Pancreas (tissue), 10 donors: ENCODE measurements at places on chromosomes 6 and 20. TPM values are rescaled to one million over a fixed set of nuclear protein-coding genes. Genes with fewer than 3 reads are reported as not detected.

Gene USP49
- 0.98 TPM for total RNA-seq

Gene METTL24
- 4.4 TPM for total RNA-seq

Gene IL20RA
- 8.9 TPM for total RNA-seq

Gene TXLNB
- 0.04 TPM for total RNA-seq

Gene TSPO2
- not detected for total RNA-seq

Gene FAM217A
- 1.3 TPM for total RNA-seq

Gene CRISP1
- not detected for total RNA-seq

Gene GSTA3
- not detected for total RNA-seq

Gene SEMG1
- total RNA-seq = not detected

Gene LRP11
- 13.6 TPM for total RNA-seq

Gene SPAG4
- 32.7 TPM for total RNA-seq

Gene BPIFB4
- total RNA-seq = not detected

Gene COL21A1
- 1.8 TPM for total RNA-seq

DNA sequence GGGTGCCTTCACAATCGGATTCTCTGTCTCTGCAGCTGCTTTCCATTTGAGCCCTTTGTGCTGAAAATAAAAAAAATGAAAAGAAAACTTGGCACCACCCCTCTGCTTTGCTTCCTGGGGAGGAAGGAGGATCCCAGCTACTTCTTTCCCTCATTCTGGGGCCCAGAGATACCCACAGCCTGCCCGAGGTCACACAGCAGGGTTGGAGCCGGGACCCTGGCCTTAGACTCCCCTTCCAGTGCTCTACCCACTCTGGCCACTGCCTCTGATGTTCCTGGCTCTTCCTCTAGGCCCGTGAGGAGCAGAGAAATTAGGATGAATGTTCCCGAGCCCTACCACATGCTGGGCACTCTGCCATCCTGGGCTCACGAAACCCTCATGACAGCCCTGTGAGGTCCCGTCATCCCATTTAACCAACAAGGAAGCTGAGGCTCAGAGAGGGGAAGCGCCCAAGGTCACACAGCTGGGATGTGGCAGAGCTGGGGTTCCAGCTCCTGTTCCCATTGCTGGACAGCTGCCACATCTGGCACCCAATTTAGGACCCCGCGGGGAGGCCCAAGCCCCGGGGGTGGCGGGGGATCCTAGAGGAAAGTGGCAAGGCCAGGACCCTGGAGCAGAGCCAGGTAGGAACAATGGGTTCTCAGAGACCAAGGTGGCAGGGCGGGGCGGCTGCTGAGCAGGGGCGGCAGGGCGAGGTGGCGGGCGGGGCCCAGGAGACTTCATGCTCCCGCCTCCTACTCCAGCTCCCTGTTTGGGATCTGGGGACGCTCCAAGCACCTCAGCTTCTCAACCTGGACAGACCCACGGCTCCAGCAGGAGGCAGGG is 76.6 kb downstream of the CEBPB start:
- DNase-seq = peak; percentile 87

- DNase-seq = peak; percentile 27
These were observed 45.9 kb downstream of the SLC22A3 start for GRCh38 chr6:160393891-160394653.

DNA sequence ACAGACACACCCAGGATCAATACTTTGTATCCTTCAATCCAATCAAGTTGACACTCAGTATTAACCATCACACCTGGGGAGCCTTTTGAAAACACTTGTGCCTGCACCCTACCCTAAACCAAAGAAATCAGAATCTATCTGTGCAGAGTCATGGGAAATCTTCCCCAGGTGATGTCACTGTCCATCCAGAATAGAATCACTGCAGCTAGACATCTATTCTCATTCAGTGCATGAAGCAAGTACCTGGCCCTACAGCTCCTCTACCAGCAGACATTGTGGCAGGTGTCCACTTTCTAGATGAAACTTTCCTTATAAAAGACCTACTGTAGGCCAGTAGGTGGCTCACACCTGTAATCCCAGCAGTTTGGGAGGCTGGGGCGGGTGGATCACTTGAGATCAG is 262.4 kb upstream of the MARCKS start:
- DNase-seq = no peak

DNA sequence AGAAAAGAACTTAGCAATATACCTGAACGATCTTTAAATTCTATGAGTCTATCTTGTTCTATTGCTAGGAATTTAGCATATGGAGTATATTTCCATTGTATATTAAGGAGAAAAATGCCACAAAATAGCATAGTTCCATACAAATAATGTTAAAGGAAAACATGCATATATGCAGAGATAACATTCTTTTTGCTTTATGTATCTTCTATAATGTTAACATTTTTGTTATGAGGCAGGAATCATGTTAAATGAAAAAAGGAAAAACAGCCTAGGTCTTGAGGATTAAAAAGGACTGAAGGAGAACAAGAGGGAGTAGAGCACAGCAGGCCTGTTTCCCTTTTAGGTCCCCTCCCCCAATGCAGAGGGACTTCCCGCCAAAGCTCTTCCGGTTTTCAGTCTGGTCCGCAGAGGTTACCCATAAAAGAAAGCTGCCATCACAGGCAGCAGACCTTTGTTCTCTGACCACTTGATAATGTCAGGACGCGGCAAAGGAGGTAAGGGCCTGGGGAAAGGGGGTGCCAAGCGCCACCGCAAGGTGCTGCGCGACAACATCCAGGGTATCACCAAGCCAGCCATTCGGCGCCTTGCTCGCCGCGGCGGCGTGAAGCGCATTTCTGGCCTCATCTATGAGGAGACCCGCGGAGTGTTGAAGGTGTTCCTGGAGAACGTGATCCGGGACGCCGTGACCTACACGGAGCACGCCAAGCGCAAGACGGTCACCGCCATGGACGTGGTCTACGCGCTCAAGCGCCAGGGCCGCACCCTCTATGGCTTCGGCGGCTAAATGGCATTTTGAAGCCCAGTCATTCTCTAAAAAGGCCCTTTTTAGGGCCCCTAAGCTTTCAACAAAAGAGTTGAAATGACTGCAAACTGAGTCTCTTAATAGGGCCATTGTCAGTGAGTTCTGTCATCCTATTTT is 108.4 kb upstream of the PRSS16 start:
- DNase-seq = no peak

DNA sequence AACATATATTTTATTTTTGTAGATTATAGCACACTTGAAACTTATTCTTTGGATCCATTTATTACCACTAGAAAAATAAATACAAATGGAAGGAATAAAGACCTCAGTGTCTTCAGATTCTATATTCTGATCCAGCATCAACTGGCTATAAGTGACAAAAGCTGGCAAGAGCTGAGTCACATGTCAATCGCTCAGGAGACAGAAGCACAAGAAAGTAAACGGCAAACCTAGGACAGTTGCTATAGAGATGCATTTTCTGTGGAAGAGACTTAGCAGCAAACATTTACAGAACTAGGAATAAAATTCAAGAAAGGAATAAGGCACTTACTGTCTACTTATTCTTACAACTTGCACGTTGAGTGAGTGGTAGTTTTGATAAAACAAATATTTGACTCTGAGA is 230.4 kb downstream of the CLVS2 start:
- no peak for DNase-seq

- no peak for DNase-seq
These were observed 39.9 kb upstream of the TTPAL start for GRCh38 chr20:44435630-44436335.

GRCh38 chr20:43838703-43839060 is 76.0 kb upstream of the TOX2 start:
- DNase-seq = no peak

DNA sequence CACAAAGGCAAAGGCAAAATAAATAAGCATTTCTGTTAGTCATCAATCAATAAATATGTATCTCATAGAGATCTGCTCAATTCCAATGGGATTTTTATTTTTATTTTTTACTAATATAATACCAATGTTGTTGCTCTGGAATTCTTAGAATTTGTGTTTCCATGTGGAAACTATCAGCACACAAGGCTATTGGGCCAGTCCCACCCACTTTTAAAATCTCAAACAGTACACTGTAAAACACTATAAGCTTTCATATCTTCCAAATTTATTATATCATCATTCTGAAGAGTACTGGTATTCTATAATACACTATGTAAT is 563.8 kb upstream of the MARCKS start:
- no peak for DNase-seq

- DNase-seq = no peak
These were observed 35.1 kb upstream of the BTN3A2 start for GRCh38 chr6:26329763-26330511.

- DNase-seq = no peak
These were observed 27.4 kb downstream of the TBC1D7 start for GRCh38 chr6:13300643-13301590.

- DNase-seq = no peak
These were observed 24.6 kb downstream of the DNAAF9 start for GRCh38 chr20:3382836-3383235.

DNA sequence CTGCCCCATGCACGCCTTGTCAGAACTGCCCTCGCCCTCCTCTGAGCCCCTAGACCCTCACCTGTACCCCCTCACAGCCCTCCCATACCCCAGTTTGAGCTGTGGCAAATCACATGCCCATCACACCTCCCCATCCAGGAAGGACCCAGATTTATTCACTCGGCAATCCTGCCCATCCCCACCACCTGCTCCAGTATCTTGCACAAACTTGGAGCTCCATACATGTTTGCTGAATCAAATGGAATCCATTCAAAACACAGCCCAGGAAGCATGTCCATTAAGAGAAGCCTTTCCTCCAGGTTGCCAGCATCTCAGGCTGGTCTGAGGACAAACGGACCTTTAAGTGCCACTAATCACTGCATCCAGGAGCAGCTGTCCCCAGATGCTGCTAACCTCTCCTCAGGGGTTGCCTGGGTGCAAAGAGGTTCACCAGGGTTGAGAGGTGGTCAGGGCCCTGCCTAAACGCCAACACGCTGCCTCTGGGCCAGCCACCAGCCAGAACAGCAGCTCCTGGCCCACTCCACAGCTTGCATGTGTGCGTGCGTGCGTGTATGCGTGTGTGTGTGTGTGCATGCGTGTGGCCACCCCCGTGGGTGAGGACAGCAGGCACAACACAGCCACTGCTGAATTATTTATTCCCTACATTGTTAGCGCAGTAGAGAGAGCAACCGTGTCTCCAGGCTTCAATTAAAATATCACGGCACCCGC is 31.0 kb downstream of the GRM4 start:
- no peak for DNase-seq

GRCh38 chr6:43774776-43775534 is 4.9 kb downstream of the VEGFA start:
- DNase-seq = peak; percentile 74

DNA sequence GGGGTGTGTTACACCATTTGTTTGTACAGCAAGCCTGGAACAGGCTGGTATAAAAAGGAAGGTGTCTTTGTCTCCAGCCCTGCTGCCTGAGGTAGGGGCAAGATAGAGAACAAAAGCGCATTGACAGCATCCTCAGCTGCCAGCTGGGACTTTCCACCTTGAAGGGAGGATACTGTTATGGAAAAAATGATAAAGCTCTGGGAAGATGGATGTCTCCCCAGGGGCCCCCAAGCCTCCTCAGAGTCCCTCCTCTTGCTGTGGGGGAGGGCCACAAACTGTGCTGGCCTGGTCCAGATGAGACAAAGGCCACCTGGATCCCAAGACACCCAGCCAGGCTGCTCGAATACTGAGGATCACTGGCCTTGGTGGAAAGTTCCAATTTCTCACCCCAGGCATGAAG is 13.0 kb downstream of the REM1 start:
- no peak for DNase-seq

DNA sequence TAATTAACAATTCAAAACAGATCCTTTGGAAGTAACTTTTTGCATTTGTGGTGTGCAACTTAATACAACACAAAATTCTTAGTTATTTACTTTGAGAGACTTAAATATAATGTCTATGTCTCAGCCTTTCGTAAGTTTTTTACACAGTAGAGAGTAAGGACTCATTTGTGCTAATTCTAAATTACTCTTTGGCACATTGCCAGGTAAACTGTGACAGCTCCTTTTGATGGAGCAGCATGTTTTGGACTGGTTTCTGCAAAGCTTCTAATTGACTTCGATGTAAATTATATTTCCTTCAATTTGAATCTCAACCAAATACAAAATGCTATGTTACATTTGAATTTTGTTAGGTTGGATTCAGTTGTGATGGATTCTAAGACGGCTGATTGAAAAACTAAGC is 450.7 kb upstream of the OPRM1 start:
- no peak for DNase-seq

- DNase-seq = no peak
These were observed 91.2 kb upstream of the EEF1E1 start for GRCh38 chr6:8193541-8193940.

DNA sequence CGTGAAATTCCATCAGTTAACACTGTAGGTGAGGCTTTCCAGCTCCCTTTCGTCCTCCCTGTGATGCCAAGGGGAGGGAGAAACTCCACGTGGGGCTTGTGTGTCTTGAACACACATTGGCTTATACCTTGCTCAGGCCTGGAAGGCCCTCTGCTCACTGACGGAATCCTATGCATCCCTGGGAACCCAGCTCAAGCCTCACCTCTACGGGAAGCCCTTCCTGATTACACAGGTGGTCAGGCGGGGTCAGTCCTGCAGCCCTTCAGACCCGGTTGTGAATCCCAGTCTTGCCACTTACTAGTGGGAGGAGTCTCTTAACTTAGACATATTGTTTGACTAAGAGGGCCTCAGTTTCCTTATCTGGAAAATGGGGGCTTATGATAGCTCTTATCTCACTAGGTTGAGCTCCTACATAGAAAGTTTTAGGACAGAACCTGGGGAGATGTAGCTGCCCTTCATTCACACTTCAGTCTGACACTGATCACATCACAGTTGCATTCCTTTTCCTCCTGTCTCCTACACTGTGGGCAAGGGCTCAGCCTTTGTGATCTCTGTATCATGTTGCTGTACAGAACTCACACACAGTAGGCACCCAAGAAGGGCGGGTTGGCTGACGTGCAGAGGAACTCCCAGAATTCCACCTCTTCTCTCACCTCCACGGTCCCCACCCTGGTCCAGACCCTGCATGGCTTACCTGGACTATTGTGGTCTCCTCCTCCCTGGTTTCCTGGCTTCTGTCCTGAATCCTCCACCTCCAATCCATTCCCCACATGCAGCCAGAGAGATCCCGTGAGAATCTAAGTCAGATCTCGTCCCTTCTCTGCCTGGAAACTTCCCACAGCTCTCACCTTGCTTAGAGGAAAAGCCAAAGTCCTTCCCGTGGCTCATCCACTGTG is 129.6 kb downstream of the CEBPB start:
- DNase-seq = no peak

- DNase-seq = peak; percentile 62
These were observed 28.5 kb downstream of the CDC5L start for GRCh38 chr6:44415873-44416502.

- no peak for DNase-seq
These were observed 280 bp downstream of the SPATA2 start for GRCh38 chr20:49915118-49915379.

DNA sequence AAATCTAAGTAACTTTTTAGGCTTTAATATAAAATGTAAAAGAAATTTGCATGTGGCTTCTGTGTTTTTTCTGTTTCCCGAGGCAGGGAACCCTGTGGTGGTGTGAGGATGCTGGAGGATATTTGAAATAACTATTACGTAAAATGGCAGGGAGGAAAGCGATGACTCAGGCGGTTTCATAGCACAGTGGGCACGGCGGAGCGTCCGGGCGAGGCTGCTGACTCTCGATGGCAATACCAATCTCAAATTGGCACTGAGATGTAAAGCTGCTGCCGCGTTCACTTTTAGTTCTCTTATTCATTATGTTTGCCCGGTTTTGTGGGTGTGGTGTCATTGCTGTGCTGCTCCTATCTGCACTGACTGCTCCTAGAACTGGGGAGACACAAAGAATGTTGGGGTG is 254.3 kb downstream of the THBS2 start:
- DNase-seq = no peak
